ENCODE measurements at places on chromosomes 7 and 10. TPM values are rescaled to one million over a fixed set of nuclear protein-coding genes. Genes with fewer than 3 reads are reported as not detected.

SPDYE11 gene
- total RNA-seq, result not detected

PLXNA4 gene
- 0.41 TPM for total RNA-seq

BMPR1A gene
- total RNA-seq, result 3.5 TPM

CALHM1 gene
- not detected for total RNA-seq

C10orf53 gene
- total RNA-seq, result not detected

OR9A2 gene
- 0.66 TPM for total RNA-seq

MAT1A gene
- not detected for total RNA-seq

SEMA3C gene
- not detected for total RNA-seq

ERVW-1 gene
- 0.23 TPM for total RNA-seq

HMX3 gene
- total RNA-seq, result not detected

ITIH5 gene
- not detected for total RNA-seq

H2BK1 gene
- total RNA-seq, result 1.2 TPM

MICALL2 gene
- 1.4 TPM for total RNA-seq

ANKMY2 gene
- 12.0 TPM for total RNA-seq

CFTR gene
- total RNA-seq, result not detected

HABP2 gene
- total RNA-seq, result not detected
